ENCODE measurements at places on chromosomes 16 and 17. TPM values are rescaled to one million over a fixed set of nuclear protein-coding genes. Genes with fewer than 3 reads are reported as not detected.

The KCNJ18 gene
- not detected for total RNA-seq

The MLKL gene
- total RNA-seq: 8.3 TPM

The HOXB1 gene
- not detected for total RNA-seq

The HS3ST6 gene
- total RNA-seq: not detected

The OMG gene
- not detected for total RNA-seq

The SPIRE2 gene
- total RNA-seq: 1.4 TPM

The GFER gene
- 14.3 TPM for total RNA-seq

The TBC1D3 gene
- not detected for total RNA-seq

The CTRB2 gene
- not detected for total RNA-seq

The PITPNM3 gene
- total RNA-seq: 0.78 TPM

The ZKSCAN2 gene
- total RNA-seq: 5.7 TPM

The C1QL1 gene
- not detected for total RNA-seq

The STARD3 gene
- 27.0 TPM for total RNA-seq

Measured in smooth muscle cell of the umbilical artery (primary cell).